ENCODE measurements at places on chromosomes 1 and 21. TPM values are rescaled to one million over a fixed set of nuclear protein-coding genes. Genes with fewer than 3 reads are reported as not detected.

DNA sequence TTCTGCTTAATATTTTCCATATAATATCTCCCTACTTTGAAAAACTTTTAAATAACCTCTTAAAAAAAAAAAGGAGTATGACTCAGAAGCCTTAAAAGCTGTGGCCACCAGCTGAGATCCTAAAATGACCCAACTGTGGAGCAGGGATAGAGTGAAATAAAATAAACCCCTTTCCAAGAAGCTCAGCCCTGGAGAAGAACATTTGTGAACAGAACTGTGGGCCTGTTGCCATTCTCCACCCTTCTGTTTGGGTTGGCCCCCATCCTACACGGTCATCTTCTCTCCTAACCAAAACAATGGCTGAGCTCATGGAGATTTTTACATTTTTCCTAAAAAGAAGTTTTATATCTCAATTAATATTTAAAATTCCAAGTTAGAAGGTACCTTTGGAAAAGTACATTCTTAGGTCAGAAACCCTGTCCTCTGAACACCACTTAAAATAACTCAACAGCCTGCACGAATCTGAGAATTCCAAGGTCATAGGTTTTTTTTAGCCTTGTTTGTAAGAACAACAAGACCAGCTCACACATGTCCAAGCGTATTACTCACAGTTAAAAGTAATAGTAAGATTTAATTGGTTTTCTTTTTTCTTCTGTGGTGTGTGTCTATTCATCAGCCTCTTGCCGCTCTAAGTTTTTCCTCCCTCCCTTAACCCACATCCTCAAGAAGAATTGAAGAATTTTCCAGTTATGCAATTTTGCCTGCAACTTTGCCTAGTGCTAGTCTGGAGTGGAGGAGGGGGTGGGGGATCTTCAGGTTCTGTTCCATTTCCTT, 107.7 kb upstream of the ERRFI1 start:
- no peak for DNase-seq

DNA sequence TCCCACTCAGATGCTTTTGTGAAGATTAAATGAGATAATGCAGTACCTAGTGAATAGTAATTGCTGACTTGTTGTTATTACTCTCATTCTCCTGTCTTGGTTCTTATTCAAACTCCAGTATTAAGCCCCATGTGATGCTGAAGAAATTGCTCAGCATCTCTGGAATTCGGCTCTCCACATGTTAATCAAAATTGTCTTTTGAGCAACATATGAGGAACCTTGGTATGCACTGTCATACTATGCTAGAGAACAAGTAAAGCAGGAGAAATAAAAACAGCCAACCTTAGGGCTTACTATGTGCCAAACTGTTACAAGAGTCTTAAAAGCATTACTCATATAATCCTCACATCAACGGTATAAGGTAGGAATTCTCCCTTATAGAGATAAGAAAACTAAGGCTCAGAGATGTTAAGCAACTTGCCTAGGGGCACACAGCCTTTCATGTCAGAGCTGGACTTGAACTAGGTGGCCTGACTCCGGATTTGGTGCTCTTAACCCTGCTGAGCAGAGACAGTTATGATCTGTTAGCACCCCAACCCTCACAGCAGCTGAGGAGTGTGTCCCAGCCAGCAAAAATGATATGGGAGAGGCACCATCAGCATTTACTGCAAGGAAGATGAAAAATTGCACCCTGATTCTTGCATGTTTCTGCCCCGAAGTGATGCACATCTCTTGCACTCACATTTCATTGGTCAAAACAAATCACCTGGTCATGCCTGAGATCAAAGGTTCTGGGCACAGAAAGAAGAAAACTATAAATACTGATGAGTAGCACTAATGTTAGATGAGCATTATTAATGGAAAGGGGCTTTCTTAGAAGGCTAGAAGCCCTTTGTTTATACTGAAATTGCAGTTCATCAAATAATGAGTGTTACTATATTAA, 102.3 kb downstream of the OMA1 start:
- no peak for DNase-seq

- no peak for DNase-seq
Observed at GRCh38 chr1:4797016-4797410, 142.6 kb downstream of the AJAP1 start.

Gene EDARADD
- 1.3 TPM for polyA plus RNA-seq

- DNase-seq = no peak
Observed at GRCh38 chr1:61352845-61353435, 270.6 kb downstream of the NFIA start.

- DNase-seq = no peak
Observed at GRCh38 chr1:186806477-186806876, 22.3 kb upstream of the PLA2G4A start.

GRCh38 chr21:33302796-33303195, 22.0 kb upstream of the IFNAR1 start:
- no peak for DNase-seq

- DNase-seq = no peak
Observed at GRCh38 chr1:162038624-162039023, 15.0 kb upstream of the OLFML2B start.

Gene RNU1-4
- polyA plus RNA-seq = not detected

GRCh38 chr1:163258181-163258580, 55.5 kb upstream of the RGS5 start:
- no peak for DNase-seq

DNA sequence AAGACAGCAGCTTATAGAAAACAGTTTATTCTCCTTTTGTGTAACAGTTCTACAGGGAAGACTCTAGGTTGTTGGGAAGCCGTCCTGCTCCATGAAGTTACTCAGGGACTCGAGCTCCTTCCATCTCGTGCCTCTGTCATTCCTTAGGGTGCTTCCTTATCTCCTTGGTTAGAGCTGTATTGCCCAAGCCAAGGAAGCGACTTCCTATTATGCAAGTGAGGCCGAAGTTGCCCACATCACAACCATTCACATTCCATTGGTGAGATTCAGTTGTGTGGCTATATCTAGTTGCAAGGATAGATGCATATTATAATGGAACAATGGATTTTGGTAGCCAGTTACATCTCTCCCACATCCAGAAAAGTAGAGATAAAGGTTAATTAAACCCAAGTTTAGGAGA, 9.0 kb downstream of the GSTM5 start:
- DNase-seq = no peak

DNA sequence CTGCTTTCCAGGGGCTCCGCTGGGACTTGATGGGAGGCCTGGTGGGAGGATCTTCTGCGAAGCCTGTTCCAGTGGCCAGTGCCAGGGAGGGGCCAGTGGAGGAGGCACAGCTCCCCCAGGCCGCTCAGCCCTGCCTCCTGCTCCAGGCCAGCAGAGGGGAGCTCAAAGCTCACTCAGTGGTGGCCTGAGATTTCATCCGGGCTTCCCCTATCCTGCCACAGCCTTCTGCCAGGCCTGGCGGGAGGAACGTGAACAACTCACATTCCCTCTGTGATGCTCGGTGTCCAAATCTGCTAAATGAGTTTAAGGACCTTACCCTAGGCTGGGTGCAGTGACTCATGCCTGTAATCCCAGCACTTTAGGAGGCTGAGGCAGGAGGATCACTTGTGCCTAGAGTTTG, 3.3 kb downstream of the CLCNKB start:
- DNase-seq = no peak

GRCh38 chr1:113248494-113248893, 141.8 kb upstream of the MAGI3 start:
- no peak for DNase-seq

DNA sequence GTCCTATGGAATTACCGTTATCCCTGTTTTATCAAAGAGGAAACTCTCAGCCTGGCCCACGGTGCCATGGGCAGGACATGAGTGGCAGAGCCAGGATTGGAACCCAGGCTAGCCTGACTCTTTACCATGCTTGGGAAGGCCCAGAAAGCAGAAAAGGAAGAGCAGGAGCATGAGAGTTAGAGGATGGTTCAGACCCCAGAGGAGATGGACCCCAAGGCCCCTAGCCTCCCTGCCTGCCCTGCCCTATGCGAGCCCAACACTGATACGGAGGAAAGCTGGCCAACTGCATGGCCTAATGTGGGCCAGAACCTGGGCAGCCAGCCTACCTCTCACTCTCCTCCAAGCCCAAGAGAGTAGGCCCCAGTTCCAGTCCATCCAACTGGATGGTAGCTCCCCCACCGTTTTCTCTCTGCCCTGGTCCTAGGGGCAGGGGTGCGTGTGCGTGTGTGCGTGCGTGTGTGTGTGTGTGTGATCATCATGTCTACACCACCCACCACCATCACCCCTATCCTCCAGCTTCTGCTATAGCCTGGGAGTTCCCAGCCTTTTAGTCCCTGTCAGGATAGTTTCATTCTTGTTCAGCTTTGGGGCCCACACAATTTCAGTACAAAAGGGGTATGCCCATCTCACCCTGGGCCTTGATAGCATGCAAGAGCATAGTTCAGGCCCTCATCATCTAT, 15.4 kb upstream of the MEX3A start:
- no peak for DNase-seq

GRCh38 chr1:198465201-198466144, 75.0 kb downstream of the ATP6V1G3 start:
- DNase-seq = peak; percentile 24

- no peak for DNase-seq
Observed at GRCh38 chr1:66211521-66211920, 322.4 kb upstream of the SGIP1 start.
